ENCODE measurements at places on chromosomes 2 and 18. TPM values are rescaled to one million over a fixed set of nuclear protein-coding genes. Genes with fewer than 3 reads are reported as not detected.

- no peak for DNase-seq
Measured at GRCh38 chr2:112065966-112066365, 10.9 kb downstream of the TMEM87B start.

- DNase-seq = peak; percentile 46
Measured at GRCh38 chr2:237818066-237818473, 19.5 kb downstream of the RBM44 start.

GRCh38 chr2:240599141-240599583 is 12.6 kb downstream of the CAPN10 start:
- peak; percentile 4 for DNase-seq

The CDK15 gene
- 0.69 TPM for total RNA-seq

DNA sequence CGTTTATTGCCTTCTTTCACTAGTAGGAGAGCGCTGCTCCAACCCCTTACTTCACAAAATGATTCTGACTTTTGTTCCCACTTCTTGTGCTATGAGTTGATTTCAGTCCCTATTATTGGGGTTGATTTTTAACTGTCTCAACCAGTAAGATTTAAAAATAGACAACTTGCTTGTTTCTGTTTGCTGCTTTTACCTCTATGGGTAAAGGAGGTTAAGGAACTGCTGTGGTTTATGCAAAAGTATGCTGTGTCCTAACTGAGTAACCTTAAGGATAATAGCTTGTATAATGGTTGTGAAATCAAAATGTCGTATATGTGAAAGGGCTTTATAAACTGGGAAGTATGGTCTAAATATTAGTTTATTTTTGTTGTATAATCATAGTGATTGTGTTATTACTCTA is 22.6 kb downstream of the ALMS1 start:
- DNase-seq = no peak

The REV1 gene
- 90.8 TPM for total RNA-seq

GRCh38 chr2:177327009-177327408 is 62.5 kb upstream of the NFE2L2 start:
- DNase-seq = no peak

The KCNK3 gene
- 515 TPM for total RNA-seq

The SH3RF3 gene
- 0.72 TPM for total RNA-seq

The SLC16A14 gene
- total RNA-seq = 19.6 TPM

GRCh38 chr2:160402997-160403979 is 90.3 kb downstream of the RBMS1 start:
- no peak for DNase-seq

Measured in adrenal gland (tissue), 19 donors.